IMR-90 (cell line): ENCODE measurements at places on chromosomes 6 and 20. TPM values are rescaled to one million over a fixed set of nuclear protein-coding genes. Genes with fewer than 3 reads are reported as not detected.
A peak's percentile ranks its signal among the peaks of the same experiment; 100 is the strongest.

The FKBP1C gene
- total RNA-seq: 0.56 and 0.72 TPM in 2 replicates

The SMLR1 gene
- not detected in 2 replicates for total RNA-seq

The MYB gene
- 0.83 and 0.90 TPM in 2 replicates for total RNA-seq

The VSX1 gene
- total RNA-seq: not detected in 2 replicates

The LHFPL5 gene
- not detected in 2 replicates for total RNA-seq

DNA sequence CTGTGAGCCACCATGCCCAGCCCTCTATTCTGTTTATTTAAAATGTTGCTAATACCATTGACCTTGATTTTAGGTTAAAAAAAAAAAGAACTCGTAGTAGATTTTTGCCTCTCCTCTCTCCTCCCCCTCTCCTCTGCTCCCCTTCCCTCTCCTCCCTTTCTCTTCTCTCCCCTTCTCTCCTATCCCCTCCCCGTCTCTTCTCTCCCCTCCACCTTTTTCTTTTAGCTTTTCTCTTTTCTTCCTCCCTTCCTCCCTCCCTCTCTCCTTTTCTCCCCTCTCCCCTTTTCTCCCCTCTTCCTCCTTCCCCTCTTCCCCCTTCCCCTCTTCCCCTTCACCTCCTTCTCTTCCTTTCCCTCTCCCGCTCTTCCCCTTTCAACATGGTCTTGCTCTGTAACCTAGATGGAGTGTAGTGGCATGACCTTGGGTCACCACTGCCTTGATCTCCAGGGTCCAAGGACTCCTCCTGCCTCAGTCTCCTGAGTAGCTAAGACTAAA is 223.8 kb downstream of the ZFAND3 start:
- no peak for DNase-seq

DNA sequence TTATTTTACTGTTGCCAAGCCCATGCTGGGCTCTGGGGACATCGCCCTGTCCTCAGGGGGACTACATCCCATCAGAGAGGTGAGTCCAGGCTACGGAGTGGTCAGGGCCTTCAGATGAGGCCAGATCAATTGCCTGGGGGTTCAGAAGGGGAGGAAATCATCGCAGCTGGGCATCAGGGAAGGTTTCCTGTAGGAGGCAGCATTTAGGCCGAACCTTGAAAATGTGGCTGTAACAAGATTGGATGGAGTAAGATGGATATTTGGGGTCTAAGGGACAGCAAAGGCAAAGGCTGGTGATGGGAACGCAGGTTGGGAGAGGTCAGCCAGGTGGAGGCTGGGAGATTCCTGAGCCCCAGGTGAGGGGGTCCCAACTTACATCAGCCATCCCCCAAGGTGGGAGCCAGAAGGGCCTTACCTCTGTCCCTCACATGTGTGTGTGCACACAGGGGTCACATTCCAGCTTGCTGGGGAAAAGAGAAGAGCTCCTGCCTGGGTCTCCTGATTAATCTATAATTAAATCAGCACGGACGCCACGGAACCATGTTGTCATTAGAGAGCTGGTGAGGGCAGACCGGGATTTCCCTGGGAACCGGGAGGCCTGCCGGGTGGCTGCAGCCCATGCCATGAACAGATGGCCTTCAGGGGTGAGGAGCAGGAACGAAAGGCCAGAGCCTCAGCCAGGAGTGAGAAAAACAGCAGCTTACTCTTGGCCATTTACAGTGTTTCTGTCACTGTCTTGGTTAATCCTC is 30.5 kb upstream of the DLGAP4 start:
- no peak for DNase-seq

- DNase-seq: no peak
Measured at GRCh38 chr20:57910716-57911115, 200.9 kb upstream of the PMEPA1 start.

DNA sequence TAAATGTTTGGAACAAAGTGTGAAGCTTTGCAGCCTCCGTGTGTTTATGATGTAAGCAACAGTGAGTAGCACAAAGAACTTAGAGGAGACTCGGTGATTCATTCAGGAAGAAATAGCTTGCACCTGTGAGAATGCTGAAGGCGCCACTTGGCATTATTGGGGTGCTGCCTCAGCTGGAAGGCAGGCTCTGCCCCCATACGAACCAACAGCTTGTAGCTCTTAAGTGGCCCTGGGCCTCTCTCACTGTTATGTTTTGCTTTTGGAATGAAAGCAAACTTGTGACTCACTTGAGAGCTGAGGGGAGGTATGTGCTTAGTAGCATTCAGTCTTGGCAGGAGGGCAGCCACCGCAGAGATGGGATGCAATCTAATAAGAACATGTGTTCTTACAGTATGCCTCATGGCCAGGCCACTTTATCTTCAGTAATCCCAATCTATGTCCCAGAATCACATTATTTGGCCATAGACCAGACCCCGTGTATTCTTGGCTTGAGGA is 310.7 kb downstream of the EYA4 start:
- peak; percentile 100 for DNase-seq

- DNase-seq: peak; percentile 1
Measured at GRCh38 chr6:147434516-147434915, 74.0 kb upstream of the SAMD5 start.

DNA sequence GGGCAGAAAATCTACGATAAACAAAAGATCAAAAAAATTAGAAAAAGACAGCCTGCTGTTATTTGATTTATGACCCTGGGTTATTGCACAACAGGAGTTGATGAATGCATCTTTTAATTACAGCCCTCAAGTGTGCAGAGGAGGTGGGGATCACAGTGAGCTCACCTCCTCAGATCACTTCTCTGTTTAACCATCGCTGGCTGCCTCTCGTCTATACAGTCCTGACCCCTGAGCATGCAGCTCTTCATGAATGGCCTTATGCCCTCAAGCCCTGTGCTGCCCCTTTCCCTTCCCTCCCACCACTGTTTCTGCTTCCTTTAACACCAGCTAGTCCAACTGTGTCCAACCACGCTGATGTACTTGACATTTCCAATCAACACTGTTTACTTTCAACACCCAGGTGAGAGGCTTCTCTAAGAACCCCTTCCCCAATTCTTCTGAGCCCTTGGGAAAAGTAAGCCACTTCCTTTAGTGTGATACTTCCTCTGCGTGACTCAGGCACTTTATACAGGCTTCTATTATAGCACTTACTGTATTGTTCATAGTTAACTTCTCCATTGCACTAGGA is 60.6 kb upstream of the RIPOR2 start:
- no peak for DNase-seq

- no peak for DNase-seq
Measured at GRCh38 chr6:70860920-70861319, 95.9 kb downstream of the B3GAT2 start.

- DNase-seq: no peak
Measured at GRCh38 chr6:63464060-63464459, 108.2 kb upstream of the LOC128125822 start.

DNA sequence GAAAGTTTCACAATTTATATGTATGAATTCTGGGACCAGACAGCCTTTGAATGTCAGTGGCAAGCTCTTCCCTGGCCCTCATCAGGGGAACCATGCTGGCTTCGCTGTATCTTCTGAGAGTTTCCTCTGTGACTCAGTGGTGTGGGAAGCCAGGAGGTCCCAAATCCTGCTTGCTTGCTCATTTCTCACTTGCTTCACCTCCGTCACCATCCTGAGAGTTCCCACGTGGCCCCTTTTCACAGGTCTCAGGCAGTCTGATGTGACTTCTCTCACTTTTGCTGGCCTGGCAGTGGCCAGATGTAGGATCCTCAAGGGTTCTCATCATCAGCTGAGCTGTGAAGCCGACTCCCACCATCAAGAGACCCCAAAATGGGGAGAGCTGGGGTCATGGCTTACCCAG is 28.4 kb upstream of the RIN2 start:
- no peak for DNase-seq
